ENCODE measurements at places on chromosomes 1 and 21. TPM values are rescaled to one million over a fixed set of nuclear protein-coding genes. Genes with fewer than 3 reads are reported as not detected.

The FAM72B gene
- total RNA-seq: 6.3 TPM

The RAB42 gene
- total RNA-seq: 3.0 TPM

The FRRS1 gene
- 6.5 TPM for total RNA-seq

- DNase-seq: no peak
Measured at GRCh38 chr21:45834026-45834715, 147.4 kb upstream of the COL6A1 start.

DNA sequence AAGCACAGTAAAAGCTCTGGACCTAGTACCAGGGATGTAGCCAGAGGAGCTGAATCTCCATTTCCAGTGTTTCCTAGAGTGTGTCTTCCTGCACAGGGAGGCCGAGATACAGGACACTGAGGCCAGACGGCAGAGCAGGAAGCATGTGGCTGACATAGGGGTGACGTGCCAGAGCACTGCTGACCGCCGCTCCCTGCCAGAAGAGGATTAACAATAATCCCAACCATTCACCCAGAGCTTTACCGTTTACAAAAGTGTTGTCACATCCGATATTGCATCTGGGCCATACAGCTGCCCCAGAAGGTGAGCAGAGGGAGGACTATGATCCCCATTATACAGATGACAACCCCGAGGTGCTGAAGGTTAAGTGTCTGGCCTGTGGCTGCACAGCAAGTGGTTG, 5.8 kb upstream of the CLDN19 start:
- no peak for DNase-seq

DNA sequence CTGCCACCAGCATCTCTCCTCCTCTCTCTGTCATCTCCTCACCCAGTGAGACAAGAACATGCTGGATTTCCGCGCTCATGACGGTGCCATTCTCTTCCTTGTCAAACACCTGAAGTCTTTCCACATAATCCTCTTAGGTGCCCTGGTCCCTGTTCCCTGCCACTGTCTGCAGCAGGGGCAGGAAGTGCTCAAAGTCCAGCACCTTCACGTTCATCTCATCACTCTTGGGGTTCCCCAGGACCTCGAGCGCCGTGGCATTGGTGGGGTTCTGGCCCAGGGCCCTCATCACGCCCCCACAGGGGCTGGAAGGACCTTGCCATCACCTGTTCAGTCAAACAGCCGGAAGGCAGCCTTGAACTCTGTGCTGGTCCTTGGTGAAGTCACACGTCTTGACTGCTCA, 9.1 kb upstream of the AGPAT3 start:
- DNase-seq: no peak
